ENCODE measurements at places on chromosomes 6 and 20.

DNA sequence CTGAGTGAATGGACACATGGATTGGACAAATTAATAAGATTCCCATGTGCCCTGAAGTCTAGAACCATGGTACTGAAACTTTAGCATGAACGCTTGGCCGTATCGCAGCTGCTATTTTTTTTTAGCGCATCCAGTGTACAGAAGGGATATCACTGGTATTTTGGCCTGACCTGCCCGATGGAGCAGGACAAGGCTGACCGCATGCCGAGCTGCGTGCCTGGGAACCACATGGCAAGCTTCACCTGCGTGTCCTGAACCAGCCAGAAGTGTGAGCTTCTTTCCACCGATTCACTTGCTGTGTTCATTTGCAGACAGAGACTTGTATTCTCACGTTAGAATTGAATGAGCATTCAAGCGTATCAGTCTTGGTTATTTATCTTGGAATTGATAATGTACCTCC is 145.7 kb downstream of the CDH4 start:
- no peak for DNase-seq

GRCh38 chr20:23242556-23243180 is 107.9 kb upstream of the NXT1 start:
- no peak for DNase-seq

DNA sequence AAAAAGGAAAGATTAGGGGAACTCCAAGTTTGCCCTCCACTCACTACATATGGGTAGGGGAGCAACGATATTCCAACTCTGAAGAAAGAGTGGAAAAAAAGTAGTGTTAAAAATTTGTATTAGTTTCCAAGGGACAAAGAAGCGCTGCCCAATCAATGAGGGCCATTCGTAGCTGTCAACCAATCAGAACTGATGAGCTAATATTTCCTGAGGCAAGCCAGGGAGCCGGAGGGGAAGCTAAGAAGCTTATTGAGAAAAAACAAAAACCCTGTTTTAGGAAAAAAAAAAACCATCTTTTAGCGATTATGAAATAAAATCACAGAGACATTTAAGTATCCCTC is 59.5 kb downstream of the TRIM38 start:
- DNase-seq, result peak; percentile 88

DNA sequence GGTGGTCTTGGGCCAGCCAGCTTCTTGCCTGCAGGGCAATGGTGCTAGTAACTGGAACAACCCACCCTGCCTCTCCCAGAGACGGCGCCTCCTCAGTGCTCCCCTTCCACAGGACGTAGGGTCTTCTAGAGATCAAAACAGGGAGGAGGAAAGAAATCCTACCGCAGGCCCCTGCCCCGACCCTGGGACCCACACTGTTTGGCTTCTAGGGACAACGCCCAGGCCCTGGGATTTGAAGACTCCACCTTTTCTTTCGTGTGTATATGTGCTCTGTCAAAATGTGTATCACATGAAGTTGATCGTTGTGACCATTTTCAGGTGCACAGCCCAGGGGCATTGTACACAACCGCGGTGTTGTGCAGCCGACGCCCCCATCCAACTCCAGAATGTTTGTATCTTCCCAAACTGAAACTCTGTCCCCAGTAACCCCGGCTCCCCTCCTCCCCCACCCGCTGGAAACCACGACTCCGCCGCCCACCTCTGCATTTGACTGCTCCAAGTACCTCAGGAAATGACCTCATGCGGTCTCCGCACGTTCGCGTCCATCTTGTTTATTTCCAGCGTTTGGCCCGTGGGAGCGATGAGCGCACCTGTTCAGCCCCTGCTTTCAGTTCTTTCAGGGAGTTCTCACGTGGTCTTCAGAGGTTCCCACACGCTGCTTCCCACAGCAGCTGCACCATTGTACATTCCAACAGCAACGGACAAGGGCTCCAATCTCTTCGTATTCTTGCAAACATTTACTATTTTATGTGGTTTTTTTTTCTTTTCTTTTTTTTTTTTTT is 3.4 kb upstream of the BHLHE23 start:
- DNase-seq, result no peak

DNA sequence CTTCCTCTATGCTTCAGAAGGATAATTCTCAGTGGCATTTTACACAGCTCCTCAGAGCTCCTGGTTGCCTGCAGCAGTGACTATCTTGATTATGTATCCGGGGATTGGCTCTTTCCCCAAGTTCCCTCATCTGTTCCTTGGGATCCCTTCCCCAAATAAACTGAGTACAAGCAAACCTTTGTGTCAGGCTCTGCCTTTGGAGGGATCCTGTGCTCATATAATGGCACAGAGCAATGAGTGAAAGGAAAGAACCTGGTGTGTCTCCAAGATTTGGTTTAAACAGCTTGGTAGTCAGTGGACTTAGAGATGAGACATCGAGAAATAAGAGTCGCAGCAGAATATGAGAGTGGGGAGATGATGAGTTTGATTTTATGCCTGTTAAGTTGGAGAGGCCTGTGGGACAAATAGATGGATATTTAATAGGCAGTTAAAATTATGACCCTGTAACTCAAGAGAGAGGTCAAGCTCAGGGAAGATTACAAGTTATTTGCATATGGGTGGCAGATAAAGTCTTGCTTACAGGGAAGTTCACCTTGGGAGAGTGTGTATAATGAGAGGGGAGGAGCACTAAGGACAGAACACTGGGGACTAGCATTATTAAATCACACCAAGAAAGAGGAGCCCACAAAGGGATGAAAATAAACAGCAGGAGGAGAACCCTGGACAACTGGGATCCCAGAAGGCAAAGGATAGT is 44.1 kb upstream of the GCLC start:
- no peak for DNase-seq

DNA sequence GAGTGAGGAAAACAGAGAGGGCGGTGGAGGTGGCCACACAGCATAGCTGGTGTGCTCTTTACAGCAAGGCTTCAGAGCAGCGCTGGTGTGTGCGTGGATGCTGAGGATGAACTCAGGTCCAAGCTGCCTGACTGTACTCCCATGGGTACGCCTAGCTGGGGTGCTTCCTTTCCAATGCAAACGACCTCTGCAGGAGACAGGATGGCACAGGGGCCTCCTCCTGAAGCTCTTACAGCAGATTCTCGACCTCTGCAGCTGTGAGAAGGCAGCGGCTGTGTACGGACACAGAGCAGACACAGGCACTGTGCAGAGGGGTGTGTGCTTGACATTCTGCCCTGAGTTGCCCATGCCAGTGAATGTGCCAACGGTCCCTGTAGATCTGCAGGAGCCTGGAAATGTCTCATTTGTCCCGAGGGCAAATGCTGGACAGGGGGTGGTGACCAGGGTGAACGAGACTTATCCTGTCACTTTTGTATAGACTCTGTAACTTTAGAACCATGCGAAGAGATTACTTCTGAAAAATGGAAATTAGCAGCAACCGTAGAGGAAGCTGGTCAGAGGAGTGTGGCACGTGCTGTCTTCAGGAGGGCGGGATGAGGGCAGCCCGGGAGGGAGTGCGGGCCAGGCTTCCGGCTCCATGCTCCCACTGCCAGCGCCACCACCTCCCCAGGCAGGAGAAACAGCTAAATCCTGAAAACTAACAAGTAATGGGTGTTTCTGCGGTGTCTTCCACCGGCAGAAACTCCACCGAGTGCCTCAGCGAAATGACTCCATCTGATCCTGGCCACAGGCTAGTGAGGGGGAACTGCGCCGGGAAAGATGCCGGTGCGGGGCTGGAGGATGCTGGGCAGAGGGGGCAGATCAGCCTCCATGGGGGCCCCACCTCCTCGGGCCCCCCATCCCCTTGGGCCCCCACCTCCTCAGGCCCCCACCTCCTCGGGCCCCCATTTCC is 120.9 kb upstream of the RPS6KA2 start:
- DNase-seq, result no peak

DNA sequence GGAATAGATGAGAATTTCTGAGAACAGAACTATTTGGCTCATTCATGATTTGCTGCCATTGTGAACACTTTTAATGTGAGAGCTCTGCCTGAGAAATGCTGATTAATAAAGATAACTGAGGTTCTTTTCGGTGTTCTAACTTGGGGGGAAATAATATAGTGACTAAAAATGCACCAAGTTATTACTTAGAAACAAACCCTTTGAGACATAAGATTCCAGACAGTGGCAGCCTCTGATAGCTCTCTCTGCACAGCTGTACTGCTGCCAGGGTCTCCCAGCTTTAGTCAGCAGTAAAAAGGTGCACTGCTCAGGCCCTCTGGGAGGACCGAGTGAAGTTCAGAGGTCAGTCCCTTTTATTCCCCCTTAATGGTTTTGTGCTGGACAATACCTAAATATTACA is 2.5 kb upstream of the PRDM1 start:
- DNase-seq, result no peak

DNA sequence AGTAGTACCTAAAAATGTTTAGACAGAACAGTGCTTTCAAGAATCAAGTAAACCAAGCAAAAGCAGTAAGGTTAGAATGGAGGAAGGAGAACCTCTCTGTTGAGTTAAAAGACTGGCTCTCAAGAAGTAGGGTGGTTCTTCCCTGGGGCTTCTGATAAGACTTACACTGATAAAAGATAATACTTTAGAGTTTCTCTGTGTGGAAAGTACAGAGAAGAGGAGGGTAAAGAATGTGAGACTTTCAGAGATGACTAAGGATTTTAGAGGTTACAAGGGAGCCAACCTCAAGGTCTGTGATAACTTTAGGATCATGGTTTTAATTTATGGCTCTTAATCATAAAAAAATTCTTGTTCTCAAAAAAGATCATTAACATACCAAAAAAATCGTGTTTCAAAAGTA is 30.9 kb upstream of the ALDH8A1 start:
- no peak for DNase-seq
